ENCODE measurements at places on chromosomes 5 and 9. TPM values are rescaled to one million over a fixed set of nuclear protein-coding genes. Genes with fewer than 3 reads are reported as not detected.

Gene ARPC5L
- 17.2 TPM for total RNA-seq

Gene CCDC180
- 0.74 TPM for total RNA-seq

Gene CYLC2
- not detected for total RNA-seq

Gene C5orf58
- total RNA-seq: not detected

Gene CLINT1
- total RNA-seq: 52.0 TPM

Gene UBE2D2
- 53.0 TPM for total RNA-seq

Gene SLC36A2
- not detected for total RNA-seq

Gene IRX2
- total RNA-seq: not detected

Gene SLC27A6
- total RNA-seq: not detected

Gene FAM151B
- 1.6 TPM for total RNA-seq

Gene PHPT1
- total RNA-seq: 66.6 TPM

Gene SCGB3A2
- total RNA-seq: not detected

Gene CCL27
- total RNA-seq: not detected

Gene GRK6
- total RNA-seq: 9.9 TPM

Gene SERF1B
- 4.7 TPM for total RNA-seq

Gene DEPDC1B
- total RNA-seq: 0.68 TPM

Gene PDLIM4
- total RNA-seq: not detected

Gene GDNF
- total RNA-seq: 0.27 TPM

Gene SMIM15
- total RNA-seq: 28.9 TPM

Gene SH3RF2
- total RNA-seq: 20.6 TPM

Gene ENTR1
- 49.7 TPM for total RNA-seq

Gene GLRA1
- total RNA-seq: not detected

Gene MELK
- 0.88 TPM for total RNA-seq

Gene KLF9
- 8.7 TPM for total RNA-seq

Gene CDK5RAP2
- 37.9 TPM for total RNA-seq

Gene PKD2L2
- total RNA-seq: not detected

Gene APBB3
- total RNA-seq: 13.1 TPM

Gene TMC1
- total RNA-seq: not detected

Gene EGFLAM
- 0.80 TPM for total RNA-seq

Gene TRPM6
- total RNA-seq: not detected

Gene CNTLN
- total RNA-seq: 10.3 TPM

Gene PRRT1B
- 0.25 TPM for total RNA-seq

Gene SLC9A3
- 1.4 TPM for total RNA-seq

Gene ENTREP1
- 0.26 TPM for total RNA-seq

Gene LAMC3
- 3.6 TPM for total RNA-seq

Gene IFNA13
- not detected for total RNA-seq

Gene FBXW11
- 27.5 TPM for total RNA-seq

Gene ESM1
- total RNA-seq: not detected

Gene PCDHGA10
- total RNA-seq: 4.6 TPM

Gene CNTFR
- 6.0 TPM for total RNA-seq

Gene SLC26A2
- total RNA-seq: 2.4 TPM

Measured in right lobe of liver (tissue), 6 donors.